Activated T-cell treated with anti-CD3 and anti-CD28 coated beads for 4 hours (primary cell): ENCODE measurements at places on chromosomes 2 and 18.

DNA sequence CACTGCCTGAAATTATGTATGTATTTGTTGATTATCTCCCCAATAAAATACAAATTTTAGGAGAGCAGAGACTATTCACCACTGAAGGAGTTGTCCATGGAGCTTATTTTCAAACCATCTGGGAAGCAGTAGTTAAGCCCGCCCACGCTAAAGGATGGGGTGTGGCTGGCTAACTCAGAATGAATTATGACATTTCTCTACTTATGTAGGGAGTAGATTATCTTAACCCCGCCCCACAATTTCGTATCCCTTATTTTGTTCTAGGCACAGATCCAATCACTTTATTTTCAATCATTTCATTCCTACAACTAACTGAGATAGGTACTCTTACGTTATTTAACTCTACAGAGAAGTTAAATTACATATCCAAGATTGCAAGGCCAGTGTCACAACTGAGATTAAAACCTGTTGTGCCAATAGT, 1.4 kb upstream of the LAPTM4A start:
- DNase-seq = no peak

DNA sequence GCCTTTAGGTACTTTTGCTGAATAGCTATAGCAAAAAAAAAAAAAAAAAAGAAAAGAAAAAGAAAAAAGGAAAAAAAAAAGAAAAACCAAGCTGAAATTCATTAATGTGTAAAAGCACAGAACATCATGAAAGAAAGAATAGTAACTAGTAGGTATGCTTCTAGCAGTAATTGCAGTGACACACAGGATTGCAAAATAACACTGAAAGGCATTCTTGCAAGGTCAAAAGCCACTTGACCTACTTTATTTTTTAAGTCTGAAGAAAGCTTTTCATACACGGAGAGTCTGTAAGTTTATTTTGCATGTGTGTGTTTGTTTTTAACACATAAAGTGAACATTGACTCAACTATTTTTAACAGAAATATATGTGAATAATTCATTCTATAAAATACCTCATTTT, 54.4 kb downstream of the DOK6 start:
- DNase-seq = no peak

DNA sequence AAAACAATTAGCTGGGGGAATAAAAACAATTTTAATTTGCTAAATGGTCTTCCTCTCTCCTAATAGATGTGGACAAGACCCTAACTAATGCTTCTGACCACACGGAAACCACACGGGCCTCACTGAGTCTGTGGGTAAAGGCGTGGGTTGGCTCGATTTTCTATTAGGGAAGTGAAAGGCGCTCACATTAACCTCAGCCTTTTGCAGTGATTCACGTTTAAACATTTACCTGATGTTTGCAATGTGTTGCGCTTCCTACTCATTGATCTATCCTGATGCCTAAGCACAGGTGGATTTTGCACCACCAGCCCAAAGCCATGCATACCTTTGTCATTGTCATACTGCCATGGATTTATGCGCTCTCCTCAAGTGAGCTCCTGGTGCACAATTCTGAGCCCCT, 35.6 kb upstream of the NRP2 start:
- DNase-seq = no peak

GRCh38 chr18:13409997-13410396, 191.4 kb downstream of the LDLRAD4 start:
- no peak for DNase-seq

- no peak for DNase-seq
Observed at GRCh38 chr18:63936932-63937393, 12.1 kb upstream of the HMSD start.

GRCh38 chr2:177161741-177162460, 50.7 kb upstream of the HNRNPA3 start:
- no peak for DNase-seq

DNA sequence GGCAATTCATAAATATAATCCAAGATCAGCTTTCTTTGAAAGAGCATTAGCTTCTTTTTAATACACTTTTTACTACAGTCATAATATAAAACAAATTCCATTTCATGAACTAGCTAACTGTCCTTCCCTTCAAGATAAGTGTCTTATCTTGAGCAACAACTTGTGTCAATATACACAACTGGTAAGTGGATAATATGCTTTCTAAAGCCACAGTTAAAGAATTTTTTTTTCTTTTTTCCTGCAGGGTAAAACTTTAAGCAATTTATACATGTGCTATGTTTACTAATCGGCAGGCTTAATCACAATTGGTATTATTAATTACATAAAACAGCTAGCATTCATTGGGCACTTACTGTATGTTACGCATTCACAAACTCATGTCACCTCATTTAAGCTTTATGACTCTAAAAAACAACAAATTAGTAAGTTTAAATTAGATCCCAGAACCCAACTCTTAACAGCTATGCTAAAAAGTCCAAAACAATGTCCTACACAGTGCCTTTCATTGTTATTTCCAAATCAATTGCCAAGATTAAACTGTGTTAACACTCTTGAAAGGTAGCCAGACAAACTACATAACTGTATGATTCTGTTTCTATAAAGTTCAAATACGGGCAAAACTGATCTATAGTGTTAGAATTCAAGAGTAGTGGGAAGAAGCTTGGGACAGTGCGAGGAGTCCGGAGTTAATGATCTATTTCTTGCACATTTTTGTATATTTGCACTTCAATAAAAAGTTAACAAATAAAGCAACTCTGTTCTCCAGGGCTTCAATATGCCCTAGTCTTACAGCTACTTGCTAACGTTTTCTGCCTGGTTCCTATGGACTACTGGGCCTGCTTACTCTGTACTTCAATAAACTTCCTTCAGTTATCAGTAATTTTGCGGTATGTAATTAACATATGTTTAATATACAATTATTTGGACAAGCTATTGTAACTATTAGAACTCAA, 6.0 kb downstream of the TXNL1 start:
- DNase-seq = no peak

GRCh38 chr18:6775237-6775636, 45.7 kb downstream of the ARHGAP28 start:
- DNase-seq = no peak

DNA sequence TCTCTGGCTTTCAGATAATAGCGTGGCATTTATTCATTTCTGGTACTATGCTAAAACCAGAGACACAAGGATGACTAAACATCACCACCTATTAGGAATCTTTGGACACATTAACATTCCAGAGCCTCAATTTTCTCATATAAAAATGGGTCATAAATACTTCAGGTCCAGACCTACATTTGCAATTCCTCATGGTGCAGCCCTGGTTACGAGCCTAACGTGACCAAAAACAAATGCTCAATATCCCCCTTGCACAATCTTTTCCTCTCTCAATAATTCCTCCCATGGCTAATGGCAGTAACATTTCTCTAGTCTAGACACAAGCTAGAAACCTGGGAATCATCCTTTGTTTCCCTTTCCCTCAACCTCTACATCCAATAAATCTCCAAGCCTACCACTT, 112.8 kb upstream of the NABP1 start:
- DNase-seq = no peak

- DNase-seq = no peak
Observed at GRCh38 chr2:50097148-50097547, 934.8 kb downstream of the NRXN1 start.
